Inflammatory macrophage (primary cell): ENCODE measurements at places on chromosomes 5 and 9.

GRCh38 chr9:77896938-77897667 is 134.5 kb downstream of the GNAQ start:
- no peak for DNase-seq

GRCh38 chr5:150662731-150663516 is 1.9 kb downstream of the MYOZ3 start:
- no peak for DNase-seq

DNA sequence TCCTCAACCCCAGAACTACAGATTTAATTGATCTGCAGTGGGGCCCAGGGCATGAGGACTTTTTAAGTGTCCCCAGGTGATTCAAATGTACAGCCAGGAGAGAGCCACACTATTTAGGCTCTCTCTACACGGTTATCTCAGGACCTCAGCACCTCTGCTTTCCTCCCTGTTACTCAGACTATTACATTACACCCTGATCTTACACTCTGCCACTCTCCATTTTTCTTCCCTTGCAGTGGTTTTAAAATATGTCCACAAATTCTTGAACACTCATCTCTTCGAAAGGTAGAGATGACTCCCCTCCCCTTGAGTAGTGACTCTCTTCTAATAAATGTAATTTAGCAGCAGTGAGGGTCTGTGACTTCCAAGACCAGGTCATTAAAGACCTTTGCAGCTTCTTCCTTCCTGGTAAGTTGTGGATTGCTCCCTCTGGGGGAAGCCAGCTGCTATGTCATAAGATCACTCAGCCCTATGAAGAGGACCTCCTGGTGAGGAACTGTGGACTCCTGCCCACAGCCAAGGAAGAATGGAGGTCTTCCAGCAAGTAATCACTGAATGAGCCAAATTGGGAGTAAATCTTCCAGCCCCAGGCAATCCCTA is 87.5 kb upstream of the SSBP2 start:
- peak; percentile 47 for DNase-seq

GRCh38 chr5:135566422-135567400 is 12.1 kb downstream of the CXCL14 start:
- no peak for DNase-seq

DNA sequence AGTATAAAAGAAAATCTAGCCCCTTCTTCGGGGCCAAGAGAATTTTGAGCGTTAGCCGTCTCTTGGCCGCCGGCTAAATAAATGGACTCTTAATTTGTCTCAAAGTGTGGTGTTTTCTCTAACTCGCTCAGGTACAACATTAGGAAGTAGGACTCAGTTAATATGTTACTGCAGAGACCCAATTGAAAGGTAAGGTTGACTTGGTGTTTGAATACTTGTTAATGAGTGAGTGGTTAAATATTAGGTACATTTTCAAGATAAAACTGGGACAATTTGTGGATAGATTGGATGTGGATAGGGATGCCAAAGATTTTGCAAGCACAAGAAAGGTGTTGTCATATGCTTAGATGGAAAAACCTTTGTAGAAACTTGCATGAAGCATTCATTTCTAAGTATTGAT is 1177.3 kb upstream of the CDH18 start:
- no peak for DNase-seq

- no peak for DNase-seq
Observed at GRCh38 chr9:136291306-136292025, 12.4 kb downstream of the CCDC187 start.

GRCh38 chr5:8253376-8253775 is 384.4 kb downstream of the MTRR start:
- no peak for DNase-seq

DNA sequence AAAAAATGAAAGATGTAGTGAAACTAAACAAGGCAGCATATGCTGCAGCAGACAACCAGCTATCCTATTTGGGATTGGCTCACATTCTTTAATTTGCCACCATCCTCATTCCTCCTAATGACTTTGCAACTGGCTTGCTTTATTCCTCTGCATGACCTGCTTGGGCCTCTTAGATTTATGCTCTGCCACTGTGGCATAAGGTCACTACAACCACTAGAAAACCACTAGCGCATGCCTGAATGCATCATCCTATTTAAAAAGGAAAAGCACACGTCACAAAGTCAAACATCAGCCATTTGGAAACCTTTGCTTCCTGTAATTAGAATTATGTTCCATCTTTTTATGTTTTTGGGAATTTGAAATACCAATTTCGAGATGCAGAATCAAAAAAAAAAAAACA is 40.8 kb upstream of the CCDC152 start:
- DNase-seq, result peak; percentile 17

DNA sequence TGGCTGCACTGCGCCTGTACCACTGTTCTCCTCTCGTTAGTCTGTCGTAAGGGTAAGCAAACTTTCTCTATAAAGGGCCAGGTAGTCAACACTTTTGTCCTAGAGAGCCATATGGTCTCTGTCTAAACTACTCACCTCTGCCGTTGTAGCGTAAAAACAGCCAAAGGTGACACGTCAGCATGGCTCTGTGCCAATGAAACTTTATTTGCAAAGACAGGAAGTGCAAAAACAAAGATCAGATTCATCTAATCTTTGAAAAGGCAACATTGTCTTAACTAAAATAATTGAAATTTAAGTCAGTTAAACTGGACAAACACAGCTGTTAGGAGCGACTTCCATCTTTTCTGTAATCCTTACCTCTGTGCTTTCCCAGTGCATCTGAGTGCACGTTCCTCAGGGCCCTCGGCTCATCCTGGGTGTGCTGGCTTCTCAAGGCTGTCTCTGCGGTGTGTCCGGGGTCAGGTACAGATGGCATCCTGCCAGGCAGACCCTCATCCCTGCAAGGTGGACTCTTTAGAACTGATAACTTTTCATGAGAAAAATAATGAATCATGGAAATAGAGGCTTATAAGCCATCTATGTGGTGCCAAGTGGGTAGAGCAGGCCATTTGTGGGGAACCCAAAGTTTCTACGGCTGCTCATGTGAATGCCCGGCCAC is 35.2 kb upstream of the IRX4 start:
- no peak for DNase-seq

- DNase-seq, result peak; percentile 22
Observed at GRCh38 chr5:149421834-149422233, 42.7 kb upstream of the IL17B start.

DNA sequence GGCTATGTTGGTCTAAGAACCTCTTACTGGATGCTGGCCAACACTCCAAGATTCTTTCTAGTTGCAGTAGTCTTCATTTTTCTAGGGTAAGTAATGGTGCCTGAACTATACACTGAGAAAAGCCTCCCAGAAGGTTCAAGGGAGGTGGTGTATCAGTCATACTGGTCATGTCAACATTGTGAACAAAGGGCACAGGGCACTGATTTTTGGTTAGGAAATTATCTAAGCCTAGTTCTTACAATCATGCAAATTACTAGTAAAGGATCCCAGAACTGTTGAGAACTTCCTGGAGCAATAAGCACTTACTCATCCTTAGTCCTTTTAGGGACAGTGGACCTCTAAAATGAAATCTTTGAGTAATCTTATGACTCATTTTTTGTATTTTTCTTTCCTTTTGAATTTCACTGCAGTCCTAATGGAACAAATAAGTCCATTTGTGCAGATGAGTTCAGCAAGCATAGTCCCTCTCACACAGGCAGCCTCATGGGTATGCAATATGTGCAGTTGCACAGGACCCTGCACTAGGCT is 21.1 kb upstream of the CDC42SE2 start:
- DNase-seq, result peak; percentile 89

DNA sequence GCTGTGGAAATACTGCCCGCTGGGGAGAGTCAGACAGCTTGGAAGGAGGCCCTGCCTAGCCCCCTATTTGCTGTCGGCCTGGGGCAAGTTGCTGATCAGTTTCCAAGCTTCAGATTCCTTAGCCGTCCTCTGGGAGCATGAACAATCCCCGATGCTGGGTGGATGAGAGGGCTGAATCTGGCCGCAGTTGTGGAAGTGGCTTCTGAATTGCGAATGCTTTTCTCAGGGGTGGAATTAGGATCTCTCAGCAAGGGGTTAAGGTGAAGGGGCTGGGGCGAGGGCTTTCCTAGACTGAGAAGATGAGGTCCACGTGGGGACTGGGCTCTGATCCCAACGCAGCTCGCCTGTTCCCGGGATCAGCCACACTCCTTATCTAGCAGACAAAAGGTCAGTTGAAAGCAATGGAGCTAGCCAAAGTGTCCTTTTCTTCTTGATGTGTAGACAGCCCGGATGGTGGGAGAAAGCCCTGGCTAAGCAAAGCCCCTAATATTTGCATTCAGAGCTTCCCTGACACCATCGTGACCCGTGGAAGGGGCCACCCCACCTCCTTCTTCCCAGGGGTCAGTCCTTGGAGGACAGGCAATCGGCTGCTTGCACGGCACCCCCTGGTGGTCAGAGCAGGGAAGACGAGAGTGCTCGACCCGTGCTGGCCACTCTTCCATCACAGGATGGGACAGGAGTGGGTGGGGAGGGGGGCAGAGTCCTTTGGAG is 54.9 kb downstream of the COL15A1 start:
- peak; percentile 69 for DNase-seq

GRCh38 chr5:71832812-71833715 is 114.0 kb downstream of the CARTPT start:
- peak; percentile 54 for DNase-seq

- no peak for DNase-seq
Observed at GRCh38 chr5:27266184-27266583, 227.8 kb upstream of the CDH9 start.

DNA sequence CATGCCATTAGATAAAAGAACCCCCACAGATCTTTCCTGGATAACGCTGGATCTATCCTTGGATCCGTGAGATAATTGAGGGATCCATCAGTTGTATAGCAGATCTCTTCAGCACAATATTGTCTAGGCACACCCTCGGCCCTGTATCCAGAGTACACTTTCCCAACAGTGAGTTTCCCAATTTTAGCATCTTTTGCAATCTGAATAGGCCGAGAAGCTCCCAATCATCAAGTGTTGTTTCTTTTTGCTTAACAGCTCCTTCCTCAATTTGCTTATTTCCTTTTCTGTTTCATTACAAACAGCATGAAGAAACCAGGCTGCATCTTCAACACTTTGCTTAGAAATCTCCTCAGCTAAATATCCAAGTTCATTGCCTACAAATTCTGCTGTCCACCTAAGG is 4.4 kb upstream of the SPTLC1 start:
- peak; percentile 82 for DNase-seq

- no peak for DNase-seq
Observed at GRCh38 chr5:139410993-139411828, 7.3 kb upstream of the SPATA24 start.

- DNase-seq, result no peak
Observed at GRCh38 chr9:136311051-136312008, 7.4 kb upstream of the CCDC187 start.
